Heart left ventricle (tissue), 16 donors: ENCODE measurements at places on chromosomes 7 and 10. TPM values are rescaled to one million over a fixed set of nuclear protein-coding genes. Genes with fewer than 3 reads are reported as not detected.
A peak's percentile ranks its signal among the peaks of the same experiment; 100 is the strongest.

Gene CCZ1
- total RNA-seq, result 31.7 TPM

- no peaks in the 10 kb centered on the region for H3K27me3 ChIP-seq
- no peaks in the 10 kb centered on the region for H3K4me1 ChIP-seq
- DNase-seq, result no peak
Measured at GRCh38 chr7:31688372-31688771, 1.4 kb downstream of the PPP1R17 start.

DNA sequence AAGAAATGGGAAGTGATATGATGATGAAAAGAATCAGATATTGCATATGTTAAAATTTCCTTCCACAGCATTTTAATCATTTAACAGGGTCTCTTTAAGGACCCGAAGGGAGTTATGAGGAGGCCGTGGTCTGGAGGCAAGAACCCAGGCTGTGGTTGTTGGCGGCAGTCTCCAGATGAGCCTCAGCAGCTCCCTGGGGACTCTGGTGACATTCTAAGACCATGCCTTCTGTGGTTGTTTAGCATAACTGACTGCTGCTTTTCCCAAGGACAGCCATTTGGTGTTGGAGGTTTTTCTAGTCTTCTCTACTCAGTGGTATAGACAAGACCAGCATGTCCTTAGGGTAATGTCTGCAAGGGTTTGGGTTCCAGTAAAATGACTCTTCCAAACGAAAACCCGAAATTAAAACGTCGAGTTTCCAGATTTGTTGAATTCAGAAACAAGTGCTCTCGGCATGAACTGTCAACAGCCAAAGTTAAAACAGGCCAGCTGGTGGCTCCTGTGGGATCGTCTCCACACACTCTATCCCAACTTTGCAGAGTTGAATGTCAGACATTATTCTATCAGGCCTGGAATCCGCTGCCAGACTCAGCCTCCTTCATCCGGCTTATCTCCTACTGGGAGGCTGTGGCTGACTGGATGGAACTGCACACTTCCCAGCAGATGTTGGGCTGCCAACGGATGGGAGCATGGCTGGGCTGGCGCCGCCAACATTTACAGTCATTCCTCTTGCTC lies 183.1 kb downstream of the TAX1BP1 start:
- no peaks in the 10 kb centered on the region for H3K4me1 ChIP-seq
- DNase-seq, result peak; percentile 56
- H3K27me3 ChIP-seq, result no peaks in the 10 kb centered on the region
- H3K4me3 ChIP-seq, result no peak overlapping the region
- H3K27ac ChIP-seq, result peak overlapping the region; percentile 8

- H3K27ac ChIP-seq, result no peak overlapping the region
- DNase-seq, result no peak
- H3K4me1 ChIP-seq, result peaks cover 23% of the 10 kb centered on the region
- no peaks in the 10 kb centered on the region for H3K27me3 ChIP-seq
- no peak overlapping the region for H3K4me3 ChIP-seq
Measured at GRCh38 chr10:497289-497688, 192.2 kb downstream of the DIP2C start.

DNA sequence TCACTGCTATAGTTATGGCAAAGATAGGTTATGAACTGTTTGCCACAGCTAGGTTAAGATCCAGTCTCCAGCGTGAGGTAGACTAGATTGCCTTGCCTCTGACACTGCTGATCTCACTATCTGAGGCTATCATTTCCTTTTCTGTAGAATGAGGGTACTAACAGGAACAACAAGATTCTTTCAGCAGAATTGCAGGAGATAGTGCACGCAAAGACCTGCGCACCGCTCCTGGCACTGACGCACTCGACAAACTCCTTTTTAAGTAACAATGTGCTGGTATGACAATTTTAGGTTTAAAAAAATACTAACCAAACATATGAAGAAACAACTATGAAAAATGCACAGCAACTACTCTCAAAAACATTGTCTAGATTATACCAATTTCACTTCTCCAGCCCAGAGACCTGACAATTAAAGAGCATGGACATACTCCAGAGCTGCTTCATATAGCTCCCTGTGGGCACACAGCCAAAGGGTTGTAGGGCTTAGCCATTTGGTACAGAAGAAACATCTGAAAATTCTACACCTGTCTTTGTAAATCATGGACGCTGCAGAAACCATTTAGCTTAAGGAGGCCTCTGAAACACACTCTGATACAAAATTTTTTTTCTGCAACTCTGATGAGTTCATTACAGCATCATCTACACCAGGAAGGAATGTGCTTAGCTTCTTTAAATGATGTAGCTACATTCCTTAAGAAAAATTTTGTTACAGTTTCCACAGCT lies 7.8 kb downstream of the ADAM12 start:
- H3K36me3 ChIP-seq, result no peaks in the 10 kb centered on the region
- no peak for DNase-seq
- H3K27me3 ChIP-seq, result no peaks in the 10 kb centered on the region

Gene OR2A5
- total RNA-seq, result not detected

Gene SPDYE9
- total RNA-seq, result not detected

GRCh38 chr10:117553142-117553814 lies 10.7 kb downstream of the EMX2 start:
- DNase-seq, result no peak
- peaks cover 7% of the 10 kb centered on the region for H3K4me1 ChIP-seq

Gene AGFG2
- 36.9 TPM for total RNA-seq

DNA sequence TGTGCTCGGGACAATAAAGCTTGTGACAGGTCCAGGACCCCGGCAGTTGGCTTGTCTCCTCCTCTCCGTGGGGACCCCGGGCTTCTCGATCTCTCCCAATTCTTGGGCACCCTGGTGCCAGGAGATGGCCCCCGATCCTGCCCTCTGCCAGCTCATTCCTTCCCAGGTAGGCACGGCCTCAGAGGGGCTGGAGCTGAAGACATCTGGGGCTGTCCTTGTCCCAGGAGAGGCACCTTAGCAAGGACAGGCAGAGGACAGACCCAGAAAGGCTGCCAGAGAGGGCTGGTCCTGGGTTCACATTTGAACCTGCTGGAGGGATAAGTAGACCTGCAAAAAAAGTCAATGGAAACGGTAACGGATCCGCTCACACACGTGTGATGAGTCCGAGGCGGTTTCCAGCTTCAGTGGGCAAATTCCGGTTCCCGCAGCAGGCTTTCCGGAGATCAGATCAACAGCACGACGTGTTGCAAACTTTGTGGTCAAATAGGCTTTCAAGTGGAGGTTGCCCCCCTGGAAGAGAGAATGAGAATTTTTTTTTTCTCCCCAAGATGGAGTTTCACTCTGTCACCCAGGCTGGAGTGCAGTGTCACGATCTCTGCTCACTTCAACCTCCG lies 47.7 kb upstream of the GTF2IRD1 start:
- peaks cover 30% of the 10 kb centered on the region for H3K36me3 ChIP-seq
- no peak overlapping the region for H3K4me3 ChIP-seq

GRCh38 chr7:70052691-70053090 lies 454.4 kb downstream of the AUTS2 start:
- H3K4me3 ChIP-seq, result no peak overlapping the region
- H3K4me1 ChIP-seq, result peaks cover 6% of the 10 kb centered on the region
- H3K36me3 ChIP-seq, result no peaks in the 10 kb centered on the region
- no peak for DNase-seq
- no peaks in the 10 kb centered on the region for H3K27me3 ChIP-seq

DNA sequence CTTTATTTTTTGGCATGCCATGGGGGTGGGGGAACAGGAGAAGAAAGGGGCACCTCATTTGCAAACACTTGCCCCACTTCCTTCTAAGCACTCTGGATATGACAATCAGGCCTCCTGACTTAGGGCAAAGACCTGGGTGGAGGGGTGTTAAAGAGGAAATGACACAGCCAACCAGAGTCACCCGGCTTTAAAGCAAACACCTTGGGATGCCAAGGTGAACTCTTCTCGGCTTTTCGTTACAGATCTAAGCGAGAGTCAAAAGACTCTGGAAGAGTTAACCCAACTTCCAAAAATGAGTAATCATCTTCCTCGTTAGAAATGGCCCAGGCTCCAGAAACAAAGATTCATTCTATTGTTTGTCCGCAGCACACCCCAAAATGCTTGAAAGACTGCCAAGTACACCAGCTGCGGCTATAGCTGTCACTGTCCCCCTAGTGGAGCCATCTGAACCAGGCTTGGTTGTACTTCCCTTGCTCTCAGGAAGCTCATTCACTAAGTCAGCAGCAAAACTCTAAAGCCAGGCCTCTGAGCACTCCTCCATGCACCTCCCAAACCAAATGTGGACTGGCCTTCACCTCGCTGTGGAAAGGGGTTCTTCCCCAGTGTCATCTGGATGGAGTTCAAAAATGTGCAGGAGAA lies 24.8 kb downstream of the FAM53B start:
- H3K4me1 ChIP-seq, result peaks cover 94% of the 10 kb centered on the region
- no peaks in the 10 kb centered on the region for H3K27me3 ChIP-seq
- DNase-seq, result peak; percentile 75
- peak overlapping the region; percentile 33 for H3K4me3 ChIP-seq

DNA sequence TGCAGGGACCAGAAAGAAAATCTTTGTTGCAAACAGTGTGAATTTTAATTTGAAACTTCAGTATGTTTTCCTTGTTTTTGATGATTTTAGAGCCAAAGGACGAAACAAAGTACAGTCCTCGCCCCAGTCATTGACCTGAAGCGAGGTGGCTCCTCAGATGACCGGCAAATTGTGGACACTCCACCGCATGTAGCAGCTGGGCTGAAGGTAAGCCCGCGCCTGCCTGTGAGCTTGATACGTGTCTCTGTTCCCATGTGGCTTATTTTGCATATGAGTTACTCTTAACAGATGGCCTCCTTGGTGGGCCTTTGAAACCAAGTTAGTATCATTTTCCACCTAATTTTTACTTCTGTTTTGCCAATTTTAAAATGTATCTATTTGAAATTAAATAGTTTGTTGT lies 12.3 kb downstream of the RBM17 start:
- DNase-seq, result no peak
- no peak overlapping the region for H3K27ac ChIP-seq
- H3K27me3 ChIP-seq, result no peaks in the 10 kb centered on the region
- peaks cover 92% of the 10 kb centered on the region for H3K36me3 ChIP-seq
- no peak overlapping the region for H3K4me3 ChIP-seq
- peaks cover 10% of the 10 kb centered on the region for H3K4me1 ChIP-seq

Gene FGL2
- total RNA-seq, result 10.8 TPM

DNA sequence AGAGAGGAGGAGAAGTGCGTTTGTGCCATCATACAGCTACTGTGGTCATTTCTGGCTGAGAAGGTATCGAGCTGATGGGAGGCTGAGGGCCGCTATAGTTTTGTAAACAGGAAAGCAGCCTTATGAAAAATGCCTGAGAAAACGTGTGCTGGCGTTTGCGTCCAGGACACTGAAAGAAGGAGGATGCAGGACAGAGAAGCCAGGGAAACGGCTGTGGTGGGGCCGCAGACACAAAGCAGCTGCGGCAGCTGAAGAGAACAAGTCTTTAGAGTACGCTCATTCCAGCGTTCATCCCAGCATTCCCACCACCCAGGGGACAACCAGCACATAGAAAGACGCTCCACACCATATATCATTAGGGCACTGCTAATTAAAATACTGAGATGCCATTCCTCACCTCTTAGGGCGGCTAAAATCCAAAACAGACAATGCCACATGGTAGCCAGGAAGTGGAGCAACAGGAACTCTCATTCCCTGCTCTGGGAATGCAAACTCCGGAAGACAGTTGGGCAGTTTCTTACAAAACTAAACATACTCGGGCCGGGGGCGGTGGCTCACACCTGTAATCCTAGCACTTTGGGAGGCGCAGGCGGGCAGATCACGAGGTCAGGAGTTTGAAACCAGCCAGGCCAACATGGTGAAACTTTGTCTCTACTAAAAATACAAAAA lies 18.4 kb downstream of the GNA12 start:
- no peaks in the 10 kb centered on the region for H3K36me3 ChIP-seq
- peaks cover 29% of the 10 kb centered on the region for H3K4me1 ChIP-seq
- DNase-seq, result no peak

Gene RTKN2
- not detected for total RNA-seq

GRCh38 chr10:89373916-89374711 lies 3.7 kb upstream of the IFIT1B start:
- DNase-seq, result peak; percentile 87
- H3K4me3 ChIP-seq, result peak overlapping the region; percentile 21
- H3K36me3 ChIP-seq, result no peaks in the 10 kb centered on the region
- H3K4me1 ChIP-seq, result peaks cover 30% of the 10 kb centered on the region

DNA sequence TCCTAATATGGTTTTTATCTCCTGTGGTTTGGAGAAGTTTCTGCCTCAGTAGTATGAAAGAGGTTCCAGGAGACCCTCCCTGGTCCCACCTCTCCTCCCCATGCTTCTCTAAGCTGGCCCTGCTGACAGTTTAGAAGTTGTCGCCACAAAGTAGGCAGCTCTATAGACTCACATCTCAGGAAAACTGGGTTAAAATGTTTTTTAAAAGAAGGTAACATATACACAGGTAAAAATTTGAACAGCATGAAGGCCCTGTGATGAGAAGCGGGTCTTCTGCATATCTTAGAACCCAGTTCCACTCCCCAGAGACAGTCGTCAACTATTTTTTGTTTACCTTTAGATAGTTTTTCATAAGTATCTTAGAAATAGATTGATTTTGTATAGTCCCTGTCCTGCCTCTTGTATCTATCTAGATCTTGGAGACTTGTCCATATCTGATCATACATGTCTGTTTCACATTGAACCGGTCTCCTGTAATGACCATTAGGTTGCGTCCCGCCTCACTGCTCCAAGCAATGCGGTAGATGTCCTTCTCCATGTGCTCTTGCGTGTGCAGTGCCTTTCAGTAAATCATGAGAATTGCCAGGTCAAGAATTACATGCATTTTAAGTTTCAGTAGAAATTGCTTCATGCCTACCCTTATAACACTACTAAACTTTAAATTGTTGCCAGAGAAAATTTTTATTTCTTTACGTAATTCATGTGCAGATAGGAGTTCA lies 2.2 kb downstream of the DUSP5 start:
- no peak for DNase-seq
- peak overlapping the region; percentile 83 for H3K4me3 ChIP-seq
- peaks cover 47% of the 10 kb centered on the region for H3K4me1 ChIP-seq
- H3K27me3 ChIP-seq, result no peaks in the 10 kb centered on the region
- H3K36me3 ChIP-seq, result no peaks in the 10 kb centered on the region

Gene CTAGE4
- total RNA-seq, result not detected

DNA sequence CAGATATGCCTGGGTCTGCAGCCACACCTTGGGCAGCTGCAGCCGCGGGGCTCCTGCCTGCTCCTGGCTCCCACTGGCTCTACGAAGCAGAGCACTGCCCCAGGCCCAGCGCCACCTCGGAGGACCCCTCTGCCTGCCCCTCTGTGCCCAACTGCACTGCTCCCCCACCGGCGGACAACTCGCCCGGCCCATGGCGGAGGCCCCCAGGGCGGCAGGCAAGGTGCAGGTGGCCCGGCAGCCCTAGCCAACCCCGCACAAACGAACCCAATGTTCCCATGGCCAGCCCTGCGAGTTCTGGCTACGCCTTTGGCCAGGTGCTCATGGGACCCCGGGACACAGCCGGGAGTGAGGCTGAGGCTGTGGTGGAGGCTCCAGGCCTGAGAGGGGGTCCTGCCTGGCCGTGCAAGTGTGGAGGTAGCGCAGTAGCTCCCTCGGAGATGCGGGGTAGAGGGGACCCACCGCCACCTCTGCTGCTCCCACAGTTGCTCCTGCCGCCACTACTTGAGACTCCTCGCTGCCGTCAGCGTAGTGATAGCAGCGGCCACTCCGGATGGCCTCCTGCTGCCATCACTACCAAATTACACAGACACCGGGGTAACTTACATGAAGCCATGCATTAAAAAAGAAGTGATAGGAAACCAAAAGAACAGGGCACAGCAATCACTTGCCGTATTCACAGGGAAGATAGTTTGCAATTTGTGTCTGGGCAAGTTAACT lies 97.3 kb upstream of the SP4 start:
- H3K27ac ChIP-seq, result no peak overlapping the region
- no peak for DNase-seq
- H3K4me1 ChIP-seq, result no peaks in the 10 kb centered on the region
